ENCODE measurements at places on chromosomes 4 and X.

GRCh38 chrX:103792916-103793544 is 16.4 kb downstream of the PLP1 start:
- DNase-seq = no peak

DNA sequence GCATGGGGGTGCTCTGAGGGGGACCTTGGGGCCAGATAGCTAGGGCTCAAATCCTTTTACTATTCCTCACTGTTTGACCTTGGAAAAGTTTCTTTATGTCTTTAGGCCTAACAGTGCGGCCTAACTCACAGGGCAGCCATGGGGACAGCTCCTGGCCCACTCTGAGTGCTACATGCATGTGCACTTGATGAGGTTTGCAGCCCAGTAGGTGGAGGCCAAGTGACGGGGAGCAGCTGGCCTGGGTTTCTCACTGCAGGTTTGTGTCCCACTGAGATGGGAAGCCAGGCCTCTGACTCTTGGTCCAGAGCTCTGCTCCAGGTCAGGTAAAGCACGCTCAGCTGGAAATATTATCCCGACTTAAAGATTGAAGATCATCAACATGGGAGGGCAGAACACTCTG is 102.8 kb downstream of the SLC2A9 start:
- no peak for DNase-seq

DNA sequence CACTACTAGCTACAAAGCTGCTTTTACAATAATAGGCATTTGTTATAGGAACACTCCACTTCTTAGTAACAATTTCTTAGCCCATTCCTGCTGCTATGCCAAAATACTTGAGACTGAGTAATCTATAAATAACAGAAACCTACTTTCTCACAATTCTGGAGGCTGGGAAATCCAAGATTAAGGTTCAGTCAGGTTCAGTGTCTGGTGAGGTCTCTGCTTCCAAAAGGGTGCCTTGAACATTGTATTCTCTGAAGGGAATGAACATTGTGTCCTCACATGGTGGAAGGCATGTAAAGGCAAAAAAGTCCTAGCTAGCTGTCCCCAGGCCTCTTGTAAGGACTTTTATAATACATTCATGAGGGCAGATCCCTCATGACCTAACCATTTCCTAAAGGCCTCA is 7.0 kb downstream of the SLC9B1 start:
- DNase-seq = no peak

DNA sequence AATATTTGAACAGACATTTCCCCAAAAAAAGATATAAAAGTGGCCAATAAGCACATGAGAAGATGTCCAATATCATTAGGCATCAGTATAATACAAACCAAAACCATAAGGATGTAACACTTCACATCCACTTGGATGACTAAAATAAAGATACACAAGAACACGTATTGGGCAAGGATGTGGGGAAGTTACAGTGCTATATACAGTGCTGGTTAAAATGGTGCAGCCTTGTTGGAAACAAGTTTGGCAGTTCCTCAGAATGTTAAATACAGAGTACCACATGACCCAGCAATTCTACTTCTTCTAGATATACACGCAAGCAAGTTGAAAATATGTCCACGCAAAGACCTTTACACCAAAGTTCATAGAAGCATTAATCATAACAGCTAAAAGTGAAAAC is 58.9 kb downstream of the HAUS3 start:
- DNase-seq = no peak

DNA sequence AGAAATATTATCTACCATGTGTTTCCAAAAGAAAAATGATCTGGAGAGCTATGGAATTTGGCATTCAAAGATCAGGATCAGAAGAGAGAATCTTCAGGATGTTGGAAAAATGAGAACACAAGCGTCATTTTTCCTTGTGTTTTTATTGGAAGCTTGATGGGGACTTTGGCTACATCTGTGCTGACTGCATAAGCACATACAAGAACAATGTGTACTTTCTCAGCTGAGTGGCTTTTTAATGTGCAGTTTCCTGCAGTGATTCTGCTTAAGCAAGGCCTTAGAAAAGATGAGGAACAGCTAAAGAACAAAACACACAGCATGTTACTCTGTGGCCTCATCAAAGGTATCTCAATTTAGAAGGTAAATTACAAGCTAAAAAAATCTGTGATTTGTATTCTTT is 1039.9 kb downstream of the GLUD2 start:
- no peak for DNase-seq
